ENCODE measurements at places on chromosomes 12 and 14. TPM values are rescaled to one million over a fixed set of nuclear protein-coding genes. Genes with fewer than 3 reads are reported as not detected.

PAX9 gene
- polyA plus RNA-seq = 0.46 TPM

PROX2 gene
- polyA plus RNA-seq = 1.7 TPM

TEX52 gene
- 4.4 TPM for polyA plus RNA-seq

CLECL1 gene
- 0.47 TPM for polyA plus RNA-seq

TBC1D30 gene
- polyA plus RNA-seq = 7.0 TPM

PLEKHG7 gene
- polyA plus RNA-seq = 0.30 TPM

ADSS1 gene
- 8.9 TPM for polyA plus RNA-seq

ASIC1 gene
- 8.2 TPM for polyA plus RNA-seq

GRCh38 chr12:19129486-19130223, at the start of gene PLEKHA5:
Gene PLEKHA5, plus strand, starts transcription at chr12:19129733. Its CDS starts 67 bp downstream, at chr12:19129800.
- DNase-seq = peak; percentile 71

DNA sequence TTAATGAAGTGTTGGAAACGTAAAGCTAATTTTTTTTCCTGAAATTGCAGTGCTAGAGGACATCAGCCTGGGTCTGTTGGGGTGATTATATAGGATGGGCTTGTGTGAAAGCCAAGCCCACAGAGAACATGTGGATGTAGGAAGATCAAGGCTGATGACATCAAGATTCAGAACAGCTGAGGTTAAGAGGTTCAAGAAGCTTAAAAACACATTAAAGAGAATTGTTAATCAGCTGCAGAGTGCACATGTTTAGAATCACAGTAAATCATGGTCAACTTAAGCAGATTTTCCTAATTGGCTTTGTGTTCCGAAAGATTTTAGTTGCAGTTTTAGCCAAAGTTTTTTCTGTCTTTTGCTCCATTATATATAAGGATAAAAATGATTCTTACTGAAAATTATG, 87.9 kb upstream of the PRICKLE1 start:
- no peak for DNase-seq

GRCh38 chr14:72516936-72517700, 376.8 kb downstream of the DPF3 start:
- peak; percentile 72 for DNase-seq

DNA sequence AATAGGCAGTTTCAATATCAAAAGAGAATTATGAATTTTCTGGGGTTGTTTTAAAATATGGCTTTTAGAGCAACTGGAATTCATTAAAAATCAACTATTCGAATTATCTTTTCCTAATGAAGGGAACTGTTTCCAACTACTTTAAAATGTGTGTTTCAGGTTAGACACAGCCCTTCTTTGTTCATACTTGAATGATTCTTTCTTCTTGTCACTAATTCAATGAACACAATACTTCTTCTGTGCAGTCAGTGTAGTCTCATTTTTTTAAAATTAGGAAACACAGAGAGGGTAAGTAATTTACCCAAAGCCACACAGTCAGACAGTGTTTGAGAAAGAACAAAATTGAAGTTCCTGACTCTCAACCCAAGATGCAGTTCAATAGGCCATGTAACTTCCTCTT, 414.0 kb downstream of the CCDC91 start:
- no peak for DNase-seq

DNA sequence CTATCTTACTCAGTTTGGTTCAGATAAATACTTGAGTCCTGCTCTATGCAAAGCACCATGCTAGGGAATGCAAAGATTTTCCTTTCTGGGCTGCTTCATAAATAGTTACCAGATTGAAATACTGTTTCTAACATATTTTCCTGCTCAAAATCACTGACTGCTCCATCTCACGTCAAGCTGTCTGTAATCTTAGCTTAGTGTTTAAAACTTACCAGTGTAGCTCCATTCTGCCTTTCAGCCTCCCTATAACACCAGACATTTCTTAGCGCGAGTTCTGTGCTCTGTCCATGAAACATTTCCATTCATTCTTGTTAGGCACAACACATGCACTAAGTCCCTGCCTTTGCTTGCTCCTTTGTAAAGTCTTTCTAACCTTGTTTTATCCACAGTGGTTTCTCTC, 129.4 kb downstream of the NPAS3 start:
- no peak for DNase-seq

DNA sequence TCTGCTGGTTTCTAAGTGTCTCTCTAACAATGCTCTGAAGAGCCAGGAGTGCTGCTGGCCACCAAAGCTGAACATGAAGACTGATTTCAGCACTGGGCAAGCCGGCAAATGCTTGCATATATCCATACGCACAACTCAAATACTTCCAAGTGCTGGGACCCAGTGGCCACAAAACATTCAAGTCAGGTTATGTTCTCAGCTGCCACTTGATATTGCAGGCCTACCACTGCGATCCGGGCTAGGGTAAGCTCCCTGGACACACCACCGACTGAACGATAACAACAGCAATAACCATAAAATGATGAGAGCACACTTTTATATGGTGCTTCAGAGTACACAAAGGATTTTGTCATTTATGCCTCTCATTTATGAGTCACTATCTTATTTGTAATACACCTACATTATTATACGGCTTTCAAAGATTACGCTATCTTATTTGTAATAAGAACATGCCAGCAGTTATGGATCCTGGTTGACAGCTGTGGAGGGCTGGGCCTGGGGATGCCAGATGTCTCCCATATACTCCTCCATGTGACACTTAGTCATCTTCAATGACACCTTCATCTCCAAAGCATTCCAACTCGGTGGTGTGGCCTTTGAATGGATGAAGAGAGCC, 35.5 kb downstream of the CRACR2A start:
- DNase-seq = no peak

- DNase-seq = no peak
Observed at GRCh38 chr12:3241621-3242020, 164.4 kb downstream of the TSPAN9 start.

GRCh38 chr12:119171691-119172425, 6.9 kb upstream of the HSPB8 start:
- no peak for DNase-seq

GRCh38 chr12:72271451-72272090, 599 bp upstream of the TRHDE start:
- peak; percentile 55 for DNase-seq

- peak; percentile 6 for DNase-seq
Observed at GRCh38 chr14:57609192-57610075, 115.8 kb upstream of the CCDC198 start.

DNA sequence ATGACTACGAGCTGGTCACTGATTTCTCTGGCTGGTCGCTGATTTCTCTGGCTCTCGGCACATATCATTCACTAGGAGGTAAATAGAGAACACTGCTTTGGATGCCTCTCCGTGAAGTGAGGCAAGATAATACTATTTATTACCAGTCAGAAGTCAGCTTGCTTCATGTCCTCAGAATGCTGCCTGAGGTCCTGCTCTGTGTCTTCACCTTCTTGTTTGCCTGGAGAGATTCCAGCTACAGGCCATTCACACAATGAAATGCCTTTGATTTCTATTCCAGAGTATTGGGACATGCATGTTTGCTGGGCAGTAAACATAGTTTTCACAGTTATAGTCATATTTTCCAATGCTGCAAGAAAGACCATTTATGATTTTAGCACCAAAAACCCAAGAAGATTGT, 106.7 kb downstream of the AEBP2 start:
- DNase-seq = peak; percentile 50

DNA sequence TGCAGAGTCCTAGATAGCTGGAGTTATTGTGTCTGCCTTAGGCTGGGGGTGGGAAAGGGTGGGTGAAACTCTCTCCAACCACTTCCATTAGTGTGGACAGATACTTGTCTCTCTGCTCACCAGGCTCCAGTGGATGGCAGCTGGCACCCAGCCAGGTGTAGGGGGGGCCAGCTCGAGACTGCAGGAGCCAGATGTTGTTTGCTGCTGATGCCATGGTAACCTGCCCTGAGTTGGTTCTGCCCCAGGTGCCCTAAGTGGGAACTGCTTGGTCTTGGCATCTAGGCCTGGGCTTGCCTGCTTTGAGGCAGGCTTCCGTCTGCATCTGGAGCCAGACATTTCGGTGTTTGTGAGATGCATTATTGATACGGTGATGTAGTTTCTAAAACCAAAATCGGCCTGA, 82.2 kb downstream of the ADCK1 start:
- DNase-seq = no peak

DNA sequence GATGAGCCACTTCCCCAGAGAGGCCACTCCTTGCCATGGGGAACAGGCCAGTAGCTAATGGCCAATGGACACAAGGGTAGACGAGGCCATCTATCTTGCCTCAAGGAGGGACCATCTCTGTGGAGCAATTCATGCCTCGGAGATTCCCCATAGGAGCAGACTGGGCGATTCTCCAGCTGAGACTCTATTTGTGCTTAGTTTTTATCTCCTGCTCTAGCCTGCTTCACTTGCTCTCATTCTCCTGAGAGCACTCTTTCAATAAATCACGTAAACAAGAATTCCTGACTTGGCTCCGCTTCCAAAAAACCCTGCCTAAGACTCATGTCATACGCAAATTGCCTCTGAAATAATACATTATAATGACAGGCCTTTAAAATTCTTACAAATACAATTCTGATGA, 396.4 kb upstream of the USP15 start:
- DNase-seq = no peak

- DNase-seq = no peak
Observed at GRCh38 chr14:90816681-90817436, 629 bp upstream of the TTC7B start.

- no peak for DNase-seq
Observed at GRCh38 chr12:32091696-32092095, 15.0 kb upstream of the BICD1 start.

DNA sequence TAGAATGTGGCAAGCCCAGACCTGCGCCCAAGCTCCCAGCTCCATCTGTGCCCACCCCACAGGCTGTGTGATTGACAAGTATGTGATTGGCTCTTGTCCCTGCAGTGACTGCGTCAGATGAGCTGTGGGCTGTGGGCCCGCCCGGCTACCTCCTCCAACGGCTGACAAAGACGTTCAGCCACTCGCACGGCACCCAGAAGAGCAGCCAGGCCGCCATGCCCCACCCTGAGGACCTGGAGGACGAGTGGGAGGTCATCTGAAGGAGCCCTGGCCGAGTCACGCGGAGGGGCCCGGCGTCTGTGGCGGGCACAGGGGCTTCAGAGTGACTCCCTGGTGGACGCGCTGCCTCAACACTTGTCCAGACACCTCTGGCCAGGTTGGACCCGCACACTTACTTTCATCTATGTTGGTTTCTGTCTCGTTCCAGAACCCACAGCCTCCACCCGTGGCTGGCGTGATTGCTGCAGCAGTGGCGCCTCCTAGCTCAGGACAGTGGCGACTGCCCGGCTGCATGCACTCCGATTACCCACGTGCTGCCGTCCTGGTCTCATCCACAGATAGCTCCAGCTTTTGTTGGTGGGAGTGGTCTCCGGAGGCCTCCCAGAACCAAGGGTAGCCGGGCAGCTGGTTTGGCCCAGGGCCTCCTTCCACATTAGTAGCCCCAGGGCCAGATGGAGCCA, 11.4 kb downstream of the ANKRD9 start:
- no peak for DNase-seq

DNA sequence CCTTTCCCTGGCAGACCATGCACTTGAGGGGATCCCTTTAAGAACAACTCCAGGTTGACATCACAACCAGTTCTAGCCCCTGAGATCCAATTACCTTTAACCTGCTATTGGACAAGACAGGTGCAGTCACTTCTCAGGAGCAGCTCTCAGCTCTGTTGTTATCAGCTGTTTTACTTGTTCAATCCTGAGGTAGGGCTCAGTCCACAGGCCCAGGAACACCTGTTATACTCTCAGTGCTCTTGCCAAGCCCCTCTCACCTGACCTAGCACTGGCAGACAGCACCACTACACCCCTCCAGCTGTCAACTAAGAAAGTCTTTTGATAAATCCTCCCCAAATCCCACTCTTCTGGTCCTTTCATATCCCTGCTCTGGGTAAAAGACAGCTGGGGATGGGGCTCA, 163.9 kb upstream of the TMTC2 start:
- DNase-seq = no peak

GRCh38 chr12:120015313-120015712, 26.3 kb downstream of the BICDL1 start:
- no peak for DNase-seq

DNA sequence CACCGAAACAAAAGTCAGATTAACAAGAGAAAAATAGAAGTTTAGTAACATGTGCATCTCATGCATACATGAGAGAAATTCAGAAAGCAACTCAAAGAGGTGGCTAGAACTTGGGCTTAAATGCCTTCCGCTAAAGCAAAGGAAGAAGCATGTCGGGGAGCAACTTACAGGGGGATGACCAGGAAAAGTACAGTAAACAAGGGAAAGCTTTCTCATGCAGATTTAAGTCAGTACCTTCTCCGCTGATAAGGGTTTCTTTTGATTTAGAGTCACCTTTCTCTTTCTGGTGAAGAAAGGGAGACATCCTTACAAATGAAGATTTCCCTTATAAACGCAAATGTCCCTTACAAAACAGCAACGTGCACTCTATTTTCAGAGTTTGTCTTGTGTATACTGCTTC, 6.0 kb upstream of the RNASE6 start:
- DNase-seq = no peak

- no peak for DNase-seq
Observed at GRCh38 chr14:97117693-97118092, 320.5 kb downstream of the VRK1 start.

DNA sequence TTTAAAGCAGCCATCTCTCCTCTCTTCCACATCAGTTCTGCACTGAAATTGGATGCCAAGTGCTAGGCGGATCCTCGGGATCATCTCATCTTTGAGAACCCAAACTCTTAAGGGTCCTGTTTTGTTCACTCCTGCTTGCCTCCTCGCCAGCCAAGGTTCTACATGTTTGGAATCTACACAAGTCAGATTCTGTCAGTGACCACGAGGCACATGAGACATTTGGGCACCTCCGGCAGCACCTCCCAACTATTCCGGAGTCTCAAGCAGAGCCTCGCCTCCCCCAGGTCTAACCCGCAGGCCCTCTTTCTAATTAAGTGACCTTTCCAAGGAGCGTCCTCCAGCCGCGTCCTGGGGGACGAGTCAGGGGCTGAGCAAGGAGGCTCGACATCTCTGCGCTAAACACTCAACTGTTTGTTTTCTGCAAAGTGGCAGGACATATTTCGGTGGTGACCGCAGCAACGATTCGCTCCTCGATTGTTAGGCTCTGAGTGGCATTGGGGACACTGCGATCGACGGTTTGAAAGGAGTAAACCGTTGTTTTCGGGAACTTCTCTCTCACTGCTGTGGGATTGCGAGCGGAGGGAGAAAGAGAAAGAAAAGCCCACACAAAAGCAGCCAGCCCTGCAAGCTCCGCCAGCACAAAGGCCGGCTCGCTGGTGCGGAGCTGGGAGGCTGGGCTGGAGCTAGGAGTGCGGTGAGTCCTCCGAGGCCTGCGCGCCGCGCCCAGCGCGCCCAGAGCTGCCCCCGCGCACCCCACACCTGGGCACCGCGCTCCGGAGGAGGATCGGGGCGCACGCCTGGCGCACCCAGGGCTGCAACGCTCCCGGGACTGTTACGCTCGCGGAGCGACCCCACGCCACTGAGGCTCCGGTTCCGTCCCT, 640 bp downstream of the ARMH4 start:
- DNase-seq = peak; percentile 64

DNA sequence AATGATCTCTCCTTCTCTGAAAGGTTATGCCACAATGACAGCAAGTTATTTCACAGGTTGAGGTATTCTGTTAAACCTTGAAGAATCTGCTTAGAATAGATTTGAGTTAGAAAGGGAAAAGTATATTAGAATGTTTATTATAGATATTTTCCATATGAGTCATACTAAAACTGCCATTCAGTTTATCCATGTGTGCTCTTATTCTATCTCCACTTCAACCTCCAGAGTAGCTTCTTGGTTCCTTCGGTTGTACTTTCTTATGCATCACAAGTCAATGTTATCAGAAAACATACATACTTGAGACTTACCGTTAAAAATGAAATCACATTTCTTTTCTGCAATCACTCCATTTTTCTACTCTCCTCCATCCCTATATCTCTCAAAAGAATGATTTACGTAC, 197.7 kb downstream of the BCAT1 start:
- DNase-seq = no peak
